ENCODE measurements at places on chromosomes 12 and 14.

DNA sequence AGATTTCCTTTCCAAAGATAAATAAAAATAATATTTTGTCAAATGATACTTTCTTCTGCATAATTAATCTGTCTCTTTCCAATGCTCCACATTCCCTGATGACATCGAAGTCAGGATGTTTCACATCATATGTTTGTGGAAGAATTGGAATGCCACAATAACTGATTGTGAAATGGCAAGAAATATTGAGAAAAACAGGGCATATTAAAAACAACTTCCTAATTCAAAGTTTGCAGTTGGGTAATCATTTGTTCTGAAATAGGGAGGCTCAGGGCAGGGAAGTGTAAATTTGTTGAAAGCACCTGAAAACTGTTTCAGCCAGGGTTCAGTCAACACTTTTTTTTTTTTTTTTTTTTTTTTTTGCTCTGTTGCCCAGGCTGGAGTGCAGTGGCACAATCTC lies 50.7 kb downstream of the BCAT1 start:
- no peak for DNase-seq

GRCh38 chr12:5173511-5174011 lies 129.9 kb downstream of the KCNA5 start:
- no peak for DNase-seq

DNA sequence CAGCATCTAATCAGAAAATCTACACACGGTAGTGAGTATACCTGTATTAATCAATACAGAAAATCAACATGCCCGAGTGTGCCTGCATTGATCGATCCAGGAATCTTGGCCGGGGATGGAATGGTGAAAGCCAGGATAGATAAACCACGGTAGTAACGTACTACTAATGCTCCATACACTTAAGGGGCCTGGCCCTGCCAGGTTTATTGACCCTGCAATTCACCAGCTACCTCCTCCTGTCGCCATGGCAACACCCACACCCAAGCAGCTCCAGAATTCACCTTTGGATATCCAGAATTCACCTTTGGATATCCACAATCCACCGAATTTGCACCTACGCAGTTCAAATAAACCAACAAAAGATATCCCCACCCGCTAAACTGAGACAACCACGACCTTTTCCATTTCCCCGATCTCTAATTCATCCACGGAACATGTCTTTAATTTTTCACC lies 14.8 kb upstream of the CALM1 start:
- DNase-seq, result no peak

GRCh38 chr12:57236201-57236924 lies 6.9 kb downstream of the SHMT2 start:
- no peak for DNase-seq

GRCh38 chr12:119319638-119320037 lies 14.9 kb upstream of the CCDC60 start:
- DNase-seq, result no peak

- no peak for DNase-seq
Observed at GRCh38 chr12:113422030-113422885, at the start of gene SDSL. SDSL (plus strand) TSS chr12:113422380; CDS start chr12:113427983, 5,603 bp downstream.

DNA sequence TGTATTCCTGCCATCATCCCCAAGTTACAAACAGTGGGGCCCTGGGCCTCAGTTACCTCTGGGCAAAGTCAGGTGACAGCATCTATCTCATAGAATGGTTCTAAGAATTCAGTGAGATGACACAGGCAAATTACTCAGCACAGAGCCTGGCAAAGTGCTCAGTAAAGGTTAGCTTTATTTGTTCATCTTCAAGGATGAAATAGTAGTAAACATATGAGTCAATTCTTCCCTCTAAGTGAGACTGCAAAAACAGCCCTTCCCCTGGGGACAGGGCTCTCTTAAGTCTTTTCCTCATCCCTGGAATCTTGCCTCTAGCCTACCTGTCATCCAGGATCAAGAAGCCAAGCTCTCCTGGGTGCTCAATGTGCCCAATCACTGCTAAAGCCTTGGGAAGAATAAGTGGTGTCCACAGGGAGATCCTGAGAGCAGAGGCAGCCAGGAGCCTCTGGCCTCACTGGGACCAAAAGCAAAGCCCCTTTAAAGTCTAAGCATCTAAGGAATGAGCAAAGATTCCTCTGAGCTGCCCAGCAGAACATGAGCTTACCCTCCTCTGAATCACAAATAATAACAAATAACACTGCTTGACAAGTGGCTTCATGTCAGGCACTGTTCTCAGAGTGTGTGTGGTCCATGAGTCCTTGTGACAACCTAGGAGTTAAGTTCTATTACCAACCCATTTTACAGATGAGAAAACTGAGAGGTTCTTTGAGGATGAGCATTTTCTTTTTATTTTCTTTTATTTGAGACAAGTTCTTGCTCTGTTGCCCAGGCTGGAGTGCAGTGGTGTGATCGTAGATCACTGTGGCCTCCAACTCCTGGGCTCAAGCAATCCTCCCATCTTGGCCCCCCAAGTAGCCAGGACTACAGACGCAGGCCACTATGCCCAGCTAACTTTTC lies 12.1 kb downstream of the NUAK1 start:
- no peak for DNase-seq

DNA sequence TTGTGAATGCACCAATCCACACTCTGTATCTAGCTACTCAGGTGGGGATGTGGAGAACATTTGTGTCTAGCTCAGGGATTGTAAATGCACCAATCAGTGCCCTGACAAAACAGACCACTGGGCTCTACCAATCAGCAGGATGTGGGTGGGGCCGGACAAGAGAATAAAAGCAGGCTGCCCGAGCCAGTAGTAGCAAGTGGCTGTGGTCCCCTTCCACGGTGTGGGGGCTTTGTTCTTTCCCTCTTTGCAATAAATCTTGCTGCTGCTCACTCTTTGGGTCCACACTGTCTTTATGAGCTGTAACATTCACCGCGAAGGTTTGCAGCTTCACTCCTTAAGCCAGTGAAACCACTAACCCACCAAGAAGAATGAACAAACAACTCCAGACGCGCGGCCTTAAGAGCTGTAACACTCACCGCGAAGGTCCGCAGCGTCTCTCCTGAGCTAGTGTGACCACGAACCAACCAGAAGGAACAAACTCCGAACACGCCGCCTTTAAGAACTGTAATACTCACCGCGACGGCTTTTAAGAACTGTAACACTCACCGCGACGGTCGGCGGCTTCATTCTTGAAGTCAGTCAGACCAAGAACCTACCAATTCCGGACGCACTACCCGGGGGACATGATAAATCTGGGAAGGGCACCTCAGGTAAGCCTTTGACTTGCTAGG lies 4.6 kb upstream of the LDHB start:
- no peak for DNase-seq

DNA sequence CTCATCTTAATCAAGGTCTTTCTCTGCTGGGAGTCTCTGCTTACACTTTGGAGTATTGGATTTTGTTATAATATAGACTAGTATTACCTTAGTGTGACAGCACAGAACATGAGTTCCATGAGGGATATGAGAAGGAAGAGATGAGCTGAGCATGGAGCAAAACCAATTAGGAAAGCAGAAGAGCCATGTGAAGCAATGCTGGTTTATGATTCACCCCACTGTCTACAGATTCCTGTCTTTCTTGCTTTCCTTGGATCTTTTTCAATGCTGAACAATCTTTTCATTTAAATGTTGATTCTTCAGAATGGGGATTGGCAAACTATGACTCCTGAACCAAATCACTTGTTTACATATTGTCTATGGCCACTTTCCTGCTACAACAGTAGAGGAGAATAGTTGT lies 70.4 kb upstream of the KITLG start:
- DNase-seq, result no peak
